Cortex of kidney (tissue), 1 donor: ENCODE measurements at places on chromosomes 3 and 15.

DNA sequence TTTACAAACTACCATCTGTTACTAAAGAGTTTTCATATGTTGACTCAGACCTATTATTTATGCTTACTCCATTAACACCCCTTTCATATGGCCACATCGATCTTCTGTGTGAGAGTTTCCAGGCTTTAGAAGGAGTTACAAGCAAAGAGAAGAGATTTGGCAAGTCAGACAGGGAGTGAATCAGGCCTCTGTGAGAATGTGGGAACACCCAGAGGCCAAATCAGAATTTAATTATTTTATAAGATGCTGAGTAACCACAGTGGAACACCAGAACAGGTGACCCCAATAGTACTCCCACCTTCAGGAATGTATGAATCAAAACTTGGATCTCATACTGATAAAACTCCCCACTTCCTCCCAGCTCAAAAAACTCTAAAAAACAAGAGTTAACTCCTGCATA lies 42.0 kb downstream of the IFT57 start:
- DNase-seq, result no peak

DNA sequence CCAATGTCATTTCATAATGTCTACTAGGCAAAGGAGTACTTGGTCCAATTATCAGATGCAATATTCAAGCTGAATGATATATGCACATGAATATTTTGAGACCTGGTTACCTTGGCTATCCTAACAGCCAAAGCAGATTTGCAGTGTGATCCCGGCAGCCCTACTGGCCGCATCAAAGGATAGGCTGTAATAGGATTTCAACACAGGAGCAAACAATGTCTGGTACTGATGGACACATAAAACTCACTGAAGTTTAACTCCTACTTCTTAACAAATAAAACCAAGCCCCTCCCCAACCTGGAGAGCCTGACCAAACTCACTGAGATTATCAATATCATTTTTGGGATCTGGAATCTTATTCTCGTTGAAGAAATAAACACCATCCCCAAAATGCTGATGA lies 130.2 kb downstream of the FOXP1 start:
- DNase-seq, result no peak

DNA sequence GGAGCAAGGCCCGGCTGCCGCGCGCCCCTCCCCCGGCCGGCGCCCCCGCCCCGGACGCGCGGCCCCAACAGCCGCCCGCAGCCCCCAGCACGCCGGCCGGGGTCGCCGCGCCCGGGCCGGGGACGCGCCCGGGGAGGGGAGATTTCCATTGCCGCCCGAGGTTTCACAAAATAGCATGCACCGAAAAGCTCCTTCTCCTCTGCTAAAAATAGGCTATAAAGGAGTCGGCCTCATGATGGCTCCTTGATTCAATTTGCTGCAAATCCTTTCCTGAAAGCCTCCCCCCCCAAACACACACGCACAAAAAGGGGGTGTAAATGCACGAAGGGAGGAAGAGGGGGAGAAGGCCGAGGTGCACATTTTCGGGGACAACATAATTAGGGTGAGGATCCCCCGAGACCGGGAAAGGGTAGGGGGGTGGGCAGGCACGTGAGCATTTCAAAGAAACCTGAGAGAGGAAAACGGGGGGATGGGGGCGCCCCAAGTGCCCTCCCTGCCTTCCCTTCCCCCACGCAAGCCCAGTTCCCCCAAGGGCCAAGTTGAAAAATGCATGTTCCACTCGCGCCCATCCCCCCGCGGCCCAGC lies 734 bp downstream of the TBL1XR1 start:
- no peak for DNase-seq

GRCh38 chr3:180048103-180048502 lies 11.4 kb upstream of the PEX5L start:
- DNase-seq, result no peak

- no peak for DNase-seq
These were observed 424.7 kb downstream of the ZBBX start for GRCh38 chr3:166955201-166955939.

GRCh38 chr3:73326396-73326795 lies 264.9 kb downstream of the EBLN2 start:
- no peak for DNase-seq

GRCh38 chr3:48750856-48751255 lies 33.8 kb upstream of the IP6K2 start:
- DNase-seq, result no peak

DNA sequence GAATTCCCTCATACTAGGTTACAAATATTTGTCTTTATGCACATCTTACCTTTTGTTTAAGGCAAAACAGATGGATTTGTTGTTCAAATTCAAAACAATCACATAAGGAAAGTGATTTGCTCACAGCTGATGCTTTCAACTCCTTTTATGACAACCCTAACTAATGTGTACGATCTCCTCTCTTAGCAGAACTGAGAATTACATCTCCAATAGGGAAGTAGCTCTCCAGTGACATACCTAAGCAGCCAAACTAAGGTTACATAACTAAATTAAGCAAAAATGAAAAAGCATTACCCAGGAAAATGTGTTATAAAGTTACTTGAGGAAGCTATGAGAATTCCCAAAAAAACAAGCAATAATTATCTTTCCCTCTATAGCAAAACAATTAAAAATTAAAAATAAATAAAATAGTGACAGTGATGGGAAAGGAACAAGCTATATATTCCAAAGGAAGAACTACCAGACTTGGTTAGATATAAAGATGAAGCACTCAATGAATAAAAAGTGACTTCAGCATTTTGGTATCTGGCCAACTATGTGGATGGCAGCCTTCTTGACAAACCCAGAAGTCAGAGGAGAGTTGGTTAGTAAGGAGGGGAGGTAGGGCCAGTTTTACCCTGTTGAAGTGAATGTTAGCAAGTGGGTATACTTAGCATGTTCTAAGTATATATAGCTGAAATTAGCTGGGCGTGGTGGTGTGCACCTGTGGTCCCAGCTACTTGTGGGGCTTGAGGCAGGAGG lies 32.4 kb downstream of the PEAK1 start:
- no peak for DNase-seq

DNA sequence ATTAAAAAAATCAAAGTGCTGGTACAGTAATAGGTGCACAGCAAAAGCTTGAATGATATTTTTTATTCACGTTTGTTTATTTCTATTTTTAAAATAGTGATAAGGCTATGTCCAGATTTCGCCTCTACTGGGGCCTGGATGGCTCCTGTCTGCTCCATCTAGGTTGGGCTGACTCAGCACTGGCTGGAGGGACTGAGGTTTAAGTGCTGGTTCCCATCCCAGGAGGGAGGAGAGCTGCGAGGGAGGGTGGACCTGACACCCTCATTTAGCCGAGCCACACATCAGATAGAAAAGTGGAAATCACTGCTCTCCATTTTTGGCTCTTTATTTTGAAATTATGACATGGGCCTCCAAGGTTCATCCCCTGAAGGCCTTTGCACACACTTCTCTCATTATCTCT lies 95.4 kb upstream of the AGBL1 start:
- DNase-seq, result no peak

DNA sequence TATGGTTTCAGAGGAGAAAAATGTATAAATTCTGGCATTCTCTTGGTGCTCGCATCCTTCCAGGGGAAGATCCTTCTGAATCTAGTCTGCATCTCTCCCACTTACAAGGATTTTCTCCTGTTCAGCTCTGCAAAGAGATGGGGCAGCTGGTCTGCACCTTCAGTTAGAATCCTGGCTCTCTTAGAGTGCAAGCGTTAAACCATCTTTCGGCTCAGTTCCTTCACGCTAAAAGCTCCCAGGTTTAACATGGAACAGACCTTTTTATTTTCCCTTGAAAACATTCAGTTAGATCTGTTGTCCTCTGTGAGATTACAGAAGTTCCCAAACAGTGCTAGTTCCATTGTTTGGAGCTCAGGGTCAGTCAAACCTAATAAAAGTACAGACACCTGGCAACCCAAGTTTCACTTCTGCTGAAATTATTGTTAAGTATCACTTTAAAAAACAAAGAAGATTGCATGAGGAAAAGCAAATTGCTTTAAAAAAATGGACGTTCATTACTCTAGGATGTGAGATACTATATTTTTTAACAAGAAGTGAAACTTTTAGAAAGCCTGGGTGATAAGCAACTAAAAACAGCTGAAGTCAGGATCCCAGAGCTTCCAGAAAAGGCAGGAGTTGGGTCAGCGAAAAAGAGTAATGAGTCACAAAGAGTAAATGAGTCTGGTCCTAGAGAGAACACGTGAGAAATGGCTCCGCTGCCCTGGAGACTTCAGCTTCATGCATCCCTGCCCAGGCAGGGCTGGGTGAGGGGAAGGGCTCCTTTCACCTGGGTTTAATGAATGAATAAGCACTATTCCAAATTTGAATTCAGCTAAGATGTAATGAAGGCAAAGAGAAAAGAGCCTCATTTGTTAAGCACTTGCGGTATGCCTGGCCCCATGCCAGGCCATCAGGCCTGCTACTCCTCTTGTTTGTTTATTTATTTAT lies 63.3 kb downstream of the ABTB1 start:
- no peak for DNase-seq

DNA sequence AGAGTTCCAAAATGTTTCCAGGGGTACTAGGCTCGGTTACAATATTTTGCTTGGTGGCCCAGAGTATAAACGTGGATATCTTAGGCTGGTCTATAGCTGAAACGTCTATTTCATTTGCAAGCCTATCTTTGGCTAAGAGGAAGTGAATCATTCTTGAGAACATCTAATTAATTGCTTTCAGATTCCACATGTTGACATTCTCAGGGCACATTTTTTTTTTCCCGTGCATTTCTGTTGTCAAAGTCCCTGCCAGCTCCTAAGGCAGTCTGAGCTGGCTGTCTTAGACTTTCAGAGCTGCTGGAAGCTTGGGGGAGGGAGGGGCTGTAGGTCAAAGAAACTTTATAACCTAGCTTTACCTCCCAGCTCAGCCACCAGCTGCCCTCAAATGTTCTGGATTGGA lies 23.2 kb upstream of the LAMP3 start:
- DNase-seq, result no peak

DNA sequence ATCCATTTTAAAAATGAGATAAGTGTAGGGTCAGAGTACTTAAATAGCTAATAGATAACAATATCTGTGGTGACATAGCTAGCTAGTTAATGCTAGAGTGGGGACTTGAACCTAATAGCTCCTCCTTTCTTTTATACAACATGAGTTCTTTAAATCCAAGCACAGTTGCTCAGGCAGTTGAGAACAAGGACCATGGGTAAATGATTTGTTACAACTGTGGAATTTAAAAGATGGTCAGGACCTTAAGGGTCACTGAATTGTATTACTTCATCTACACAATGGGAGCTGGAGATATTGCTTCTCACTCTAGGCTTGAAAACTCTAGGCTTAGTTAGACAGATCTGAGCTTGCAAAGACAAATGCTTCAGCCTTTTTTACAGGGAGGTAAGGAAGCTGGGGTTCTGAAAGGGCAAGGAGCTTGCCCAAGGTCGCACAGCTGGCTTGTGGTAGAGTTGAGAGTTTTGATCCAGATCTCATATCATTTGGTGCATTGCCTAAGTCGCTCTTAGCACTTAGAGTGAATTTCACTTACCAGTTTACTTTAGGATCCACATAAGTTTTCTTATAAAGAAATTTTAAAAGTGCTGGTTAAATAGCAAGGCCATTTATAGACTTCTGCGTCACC lies 90.2 kb downstream of the EDEM1 start:
- no peak for DNase-seq

- DNase-seq, result no peak
These were observed 17.1 kb downstream of the LIMD1 start for GRCh38 chr3:45611628-45612081.

DNA sequence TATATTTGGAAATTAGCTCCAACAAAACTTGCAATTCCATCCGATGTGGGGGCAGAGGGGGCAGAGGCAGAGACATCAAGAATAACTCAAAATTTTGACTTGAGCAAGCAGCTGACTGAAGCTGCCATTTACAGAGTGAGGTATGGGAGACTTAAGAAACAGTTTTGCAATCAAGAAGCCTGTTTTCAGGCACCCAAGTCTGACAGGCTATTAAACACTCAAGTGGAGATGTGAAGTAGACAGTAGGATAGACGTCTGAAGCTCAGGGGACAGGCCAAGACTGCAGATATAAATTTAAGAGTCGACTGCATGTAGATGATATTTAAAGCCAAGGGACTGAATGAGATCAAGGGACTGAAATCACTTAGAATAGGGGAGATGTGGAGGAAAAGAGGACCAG lies 9.9 kb upstream of the SH3BP5 start:
- DNase-seq, result no peak

- no peak for DNase-seq
These were observed 15.7 kb upstream of the CNBP start for GRCh38 chr3:129199366-129199765.

- no peak for DNase-seq
These were observed 173.0 kb downstream of the STT3B start for GRCh38 chr3:31705736-31706135.

GRCh38 chr15:87901008-87901407 lies 355.5 kb downstream of the NTRK3 start:
- DNase-seq, result no peak

GRCh38 chr15:65094294-65094995 lies 17.9 kb downstream of the KBTBD13 start:
- no peak for DNase-seq

DNA sequence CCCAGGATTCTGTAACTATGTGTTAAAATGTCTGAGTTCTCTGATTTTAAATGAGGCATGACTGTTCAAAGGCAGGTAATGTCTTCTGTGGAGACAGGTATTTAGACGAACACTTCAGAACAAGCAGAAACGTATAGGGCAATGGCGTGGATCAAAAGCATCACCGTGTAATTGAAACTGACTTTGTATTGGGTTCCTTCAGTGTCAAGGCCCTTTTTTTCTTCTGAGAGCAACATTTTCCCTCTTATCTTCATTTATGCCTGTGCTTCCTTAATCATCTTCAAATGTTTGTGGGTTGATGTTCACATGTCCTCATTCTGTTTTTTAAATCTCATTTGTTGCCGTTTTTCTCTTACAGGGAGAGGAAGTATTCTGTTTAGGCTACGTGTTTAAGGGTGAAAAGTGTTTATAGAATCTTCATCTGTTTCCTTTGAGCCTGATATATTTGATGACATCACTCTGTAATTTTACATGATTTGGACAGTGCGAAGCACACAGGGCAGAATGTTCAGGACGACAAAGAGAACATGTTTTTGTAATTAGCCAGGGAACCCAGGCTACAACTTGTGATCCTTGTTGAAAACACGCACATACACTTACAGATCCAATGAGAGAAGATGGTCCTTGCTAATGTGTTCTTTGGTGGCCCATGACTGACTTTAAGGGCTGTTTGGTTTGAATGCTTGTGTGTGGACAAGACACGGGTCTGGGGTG lies 196.0 kb downstream of the LRTM1 start:
- DNase-seq, result no peak

DNA sequence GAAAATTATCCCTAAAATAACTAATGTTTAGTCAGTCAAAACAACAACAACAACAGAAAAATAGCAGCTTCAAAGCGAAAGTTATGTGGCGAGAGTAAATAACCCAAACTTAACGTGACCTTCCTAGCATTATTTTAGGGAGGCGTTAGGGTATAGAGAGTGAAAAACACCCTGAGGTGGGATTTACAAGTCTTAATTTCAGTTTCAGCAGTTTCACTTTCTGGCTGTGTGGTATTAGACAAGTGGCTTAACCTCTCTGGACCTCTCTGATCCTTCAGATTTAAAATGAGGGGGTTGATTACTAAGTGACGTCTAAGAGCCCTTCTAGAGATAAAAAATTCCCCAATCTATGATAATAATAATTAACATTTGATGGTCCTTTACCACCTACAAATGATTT lies 291.2 kb downstream of the ZBTB20 start:
- no peak for DNase-seq
